NCI-H226 (cell line): ENCODE measurements at places on chromosomes 6 and 20.
A peak's percentile ranks its signal among the peaks of the same experiment; 100 is the strongest.

DNA sequence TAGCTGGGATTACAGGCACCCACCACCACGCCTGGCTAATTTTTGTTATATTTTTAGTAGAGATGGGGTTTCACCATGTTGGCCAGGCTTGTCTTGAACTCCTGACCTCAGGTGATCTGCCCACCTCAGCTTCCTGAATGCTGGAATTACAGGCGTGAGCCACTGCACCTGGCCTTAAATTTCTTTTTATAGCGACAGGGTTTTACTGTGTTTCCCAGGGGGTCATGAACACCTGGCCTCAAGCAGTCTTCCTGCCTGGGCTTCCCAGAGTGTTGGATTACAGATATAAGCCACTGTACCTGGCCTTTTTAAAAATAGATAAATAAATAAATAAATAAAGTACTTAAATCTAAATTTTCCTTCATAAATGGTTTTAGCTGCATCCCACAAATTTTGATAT is 57.5 kb downstream of the LIN28B start:
- DNase-seq = no peak

GRCh38 chr6:68654134-68654533 is 19.1 kb downstream of the ADGRB3 start:
- no peak for DNase-seq

GRCh38 chr20:39259010-39259803 is 297.1 kb downstream of the DHX35 start:
- DNase-seq = no peak

DNA sequence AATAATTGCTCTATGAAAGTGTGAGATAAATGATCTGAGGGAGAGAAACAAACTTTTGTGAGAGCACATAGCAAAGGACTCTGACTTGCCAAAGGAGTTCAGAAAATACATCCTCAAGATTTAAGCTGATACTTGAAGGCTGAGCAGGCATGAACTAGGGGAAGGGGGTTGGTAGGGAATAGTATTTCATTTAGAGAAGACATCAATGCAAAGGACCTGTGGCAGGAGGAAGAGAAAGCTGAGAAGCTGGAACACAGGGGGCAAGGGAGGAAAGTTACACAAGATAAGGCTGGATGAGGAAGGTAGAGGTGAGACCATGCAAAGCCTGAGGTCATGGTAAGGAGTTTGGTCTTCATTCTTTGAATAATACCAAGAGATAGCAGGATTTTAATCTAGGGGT is 50.6 kb downstream of the NCOA6 start:
- DNase-seq = no peak

- DNase-seq = peak; percentile 24
These were observed 258.5 kb downstream of the KHDC1L start for GRCh38 chr6:72966628-72967280.

- no peak for DNase-seq
These were observed 74.8 kb downstream of the GCNT2 start for GRCh38 chr6:10595731-10596664.

- DNase-seq = no peak
These were observed 164.7 kb upstream of the CHD6 start for GRCh38 chr20:41782730-41783406.

GRCh38 chr6:147099974-147100373 is 104.2 kb upstream of the STXBP5 start:
- DNase-seq = peak; percentile 74

- no peak for DNase-seq
These were observed 600.4 kb upstream of the JAG1 start for GRCh38 chr20:11274141-11274594.

DNA sequence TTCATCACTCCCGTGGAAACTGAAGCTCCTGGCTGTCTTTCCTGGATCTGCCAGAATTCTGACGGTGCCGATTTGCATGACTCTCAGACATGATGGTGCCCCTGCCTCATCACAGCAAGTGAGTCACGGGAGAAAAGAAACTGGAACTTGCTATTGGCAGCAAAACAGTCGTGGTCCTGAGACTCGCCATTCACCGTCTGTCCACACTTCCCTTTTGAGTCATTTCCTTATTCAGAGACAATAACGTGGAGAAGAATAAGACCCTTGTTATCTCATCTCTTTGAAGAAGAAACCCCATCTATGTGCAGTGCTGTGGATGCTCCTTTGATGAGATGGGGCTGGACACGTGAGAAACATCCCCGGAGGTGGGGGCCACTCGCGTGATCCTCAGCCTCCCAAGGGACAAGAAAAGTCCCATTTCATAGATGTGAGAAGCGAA is 4.2 kb downstream of the GPR31 start:
- DNase-seq = no peak

DNA sequence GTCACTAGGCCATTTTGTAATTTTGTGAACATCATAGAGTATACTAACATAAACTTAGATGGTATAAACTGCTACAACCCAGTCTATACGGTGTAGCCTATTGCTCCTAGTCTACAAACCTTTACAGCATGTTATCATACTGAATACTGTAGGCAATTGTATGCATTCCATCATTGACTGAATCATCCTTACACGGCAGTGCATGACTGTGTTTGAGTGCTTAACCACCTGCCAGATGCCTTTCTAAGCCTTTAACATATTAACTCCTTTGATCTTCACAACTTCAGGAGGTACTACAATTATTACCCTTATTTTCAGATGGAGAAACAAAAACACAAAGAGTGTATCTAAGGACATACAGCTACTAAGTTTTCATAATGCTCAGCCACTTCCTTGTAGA is 14.0 kb downstream of the DPPA5 start:
- peak; percentile 58 for DNase-seq
